ENCODE measurements at places on chromosomes 4 and X.
A peak's percentile ranks its signal among the peaks of the same experiment; 100 is the strongest.

DNA sequence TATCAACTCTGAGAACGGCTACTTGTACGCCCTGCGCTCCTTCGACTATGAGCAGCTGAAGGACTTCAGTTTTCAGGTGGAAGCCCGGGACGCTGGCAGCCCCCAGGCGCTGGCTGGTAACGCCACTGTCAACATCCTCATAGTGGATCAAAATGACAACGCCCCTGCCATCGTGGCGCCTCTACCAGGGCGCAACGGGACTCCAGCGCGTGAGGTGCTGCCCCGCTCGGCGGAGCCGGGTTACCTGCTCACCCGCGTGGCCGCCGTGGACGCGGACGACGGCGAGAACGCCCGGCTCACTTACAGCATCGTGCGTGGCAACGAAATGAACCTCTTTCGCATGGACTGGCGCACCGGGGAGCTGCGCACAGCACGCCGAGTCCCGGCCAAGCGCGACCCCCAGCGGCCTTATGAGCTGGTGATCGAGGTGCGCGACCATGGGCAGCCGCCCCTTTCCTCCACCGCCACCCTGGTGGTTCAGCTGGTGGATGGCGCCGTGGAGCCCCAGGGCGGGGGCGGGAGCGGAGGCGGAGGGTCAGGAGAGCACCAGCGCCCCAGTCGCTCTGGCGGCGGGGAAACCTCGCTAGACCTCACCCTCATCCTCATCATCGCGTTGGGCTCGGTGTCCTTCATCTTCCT is 2.7 kb downstream of the PCDH10 start:
- no peak for DNase-seq

DNA sequence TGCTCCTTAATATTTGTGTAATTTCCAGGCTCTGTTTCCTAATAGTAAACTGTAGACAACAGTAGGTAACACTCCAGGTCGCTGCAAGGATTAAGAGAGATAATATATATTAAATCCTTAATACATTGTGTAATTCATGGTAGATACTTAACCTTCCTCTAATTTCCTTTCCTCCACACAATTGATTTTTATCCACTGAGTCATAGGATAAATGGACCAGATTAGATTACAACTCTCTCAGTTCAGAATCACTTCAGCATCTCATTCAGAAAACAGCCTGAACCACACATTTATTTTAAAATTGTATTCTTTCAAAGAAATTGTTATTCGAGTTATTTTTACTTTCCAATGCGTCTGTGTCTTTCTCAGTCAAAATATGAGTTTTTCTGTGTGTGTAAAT is 17.1 kb downstream of the GK2 start:
- no peak for DNase-seq

- no peak for DNase-seq
Measured at GRCh38 chr4:27716693-27717430, 856.2 kb downstream of the STIM2 start.

GRCh38 chr4:186067757-186068385 is 1.1 kb upstream of the TLR3 start:
- DNase-seq: peak; percentile 24

GRCh38 chr4:177178246-177178645 is 131.4 kb upstream of the NEIL3 start:
- DNase-seq: no peak

DNA sequence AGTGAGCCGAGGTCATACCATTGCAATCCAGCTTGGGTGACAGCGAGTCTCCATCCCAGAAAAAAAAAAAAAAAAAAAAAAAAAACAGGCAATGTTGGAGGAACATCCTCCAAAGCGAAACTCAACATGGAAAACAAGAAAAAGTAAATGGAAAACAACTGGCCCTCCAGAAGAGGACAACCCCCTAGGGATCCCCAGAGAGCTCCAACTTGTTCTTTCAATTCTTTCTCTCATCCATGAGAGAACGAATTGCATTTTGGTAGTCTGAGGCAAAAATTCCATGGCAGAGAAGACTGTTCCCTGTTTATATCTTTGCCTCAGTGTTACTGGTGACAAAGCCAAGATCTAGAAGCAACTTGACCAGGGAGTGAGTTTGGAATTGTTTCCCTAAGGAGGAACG is 49.8 kb downstream of the OPHN1 start:
- DNase-seq: no peak

- DNase-seq: peak; percentile 50
Measured at GRCh38 chrX:152733261-152733975, at the start of the genes CSAG1 and MAGEA12. Gene CSAG1 (minus strand): TSS chrX:152733721. CDS start chrX:152732460, 1,261 bp downstream. Gene MAGEA12 (plus strand): TSS chrX:152733757. CDS start chrX:152736162, 2,405 bp downstream.

DNA sequence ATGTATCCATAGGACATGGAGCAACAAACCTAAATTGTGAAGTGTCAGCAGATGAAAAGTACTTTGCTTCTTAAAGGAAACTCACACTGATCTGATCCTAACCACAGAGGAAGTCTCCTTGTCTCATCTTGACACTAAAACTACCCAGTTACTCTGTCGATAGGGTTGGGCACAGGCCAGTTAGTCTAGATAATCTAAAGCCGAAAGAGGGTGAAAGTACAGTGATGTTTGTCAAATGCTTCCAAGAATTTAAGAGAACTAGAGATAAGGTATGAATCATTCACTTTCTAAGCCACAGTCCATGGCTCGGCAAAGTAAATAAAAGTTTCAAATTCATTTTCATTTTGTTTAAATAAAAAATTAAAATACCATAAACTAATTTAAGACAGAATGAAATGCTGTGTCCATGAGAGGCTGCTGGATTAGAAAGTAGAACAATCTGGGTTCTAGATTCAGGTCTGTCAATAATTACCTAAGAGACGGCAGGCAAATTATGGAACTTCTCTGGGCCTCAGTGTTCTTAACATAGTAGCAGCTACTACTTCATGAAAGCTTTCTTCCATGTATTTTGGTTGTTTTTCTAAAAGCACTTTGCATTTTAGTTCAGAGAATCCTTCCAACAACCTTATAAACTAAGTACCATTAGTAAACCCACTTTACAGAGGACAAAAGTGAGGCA is 176.7 kb downstream of the LDB2 start:
- no peak for DNase-seq

DNA sequence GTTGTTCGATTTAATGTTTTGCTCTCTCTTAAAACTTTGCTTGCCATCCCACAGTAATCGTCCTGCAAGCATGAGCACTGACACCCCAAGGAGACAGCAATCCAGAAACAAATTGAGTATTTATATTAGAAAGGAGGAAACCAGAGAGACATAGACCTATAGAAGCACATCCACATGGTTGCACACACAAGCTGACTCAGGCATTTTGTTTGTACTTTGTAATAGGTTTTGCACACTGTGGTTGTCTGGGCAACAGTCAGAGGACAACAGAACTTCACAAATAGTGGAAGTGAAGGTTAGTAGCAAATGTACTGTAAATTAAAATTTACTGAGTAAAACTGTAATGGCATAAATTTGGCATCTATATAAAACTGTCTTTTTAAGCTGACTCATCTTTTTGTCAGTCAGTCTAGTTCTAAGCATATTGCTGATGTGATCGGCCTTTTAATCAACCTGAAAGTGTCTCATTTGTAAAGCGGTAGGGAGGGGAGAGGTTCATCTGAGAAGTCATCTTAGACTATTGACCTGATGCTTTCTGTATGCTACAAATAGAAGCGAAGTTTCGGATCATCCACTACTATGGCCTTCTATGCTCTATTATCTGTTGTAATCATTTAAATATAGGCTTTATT is 1624.7 kb downstream of the ARAP2 start:
- DNase-seq: no peak

GRCh38 chr4:156800463-156800862 is 171.1 kb downstream of the PDGFC start:
- DNase-seq: no peak

DNA sequence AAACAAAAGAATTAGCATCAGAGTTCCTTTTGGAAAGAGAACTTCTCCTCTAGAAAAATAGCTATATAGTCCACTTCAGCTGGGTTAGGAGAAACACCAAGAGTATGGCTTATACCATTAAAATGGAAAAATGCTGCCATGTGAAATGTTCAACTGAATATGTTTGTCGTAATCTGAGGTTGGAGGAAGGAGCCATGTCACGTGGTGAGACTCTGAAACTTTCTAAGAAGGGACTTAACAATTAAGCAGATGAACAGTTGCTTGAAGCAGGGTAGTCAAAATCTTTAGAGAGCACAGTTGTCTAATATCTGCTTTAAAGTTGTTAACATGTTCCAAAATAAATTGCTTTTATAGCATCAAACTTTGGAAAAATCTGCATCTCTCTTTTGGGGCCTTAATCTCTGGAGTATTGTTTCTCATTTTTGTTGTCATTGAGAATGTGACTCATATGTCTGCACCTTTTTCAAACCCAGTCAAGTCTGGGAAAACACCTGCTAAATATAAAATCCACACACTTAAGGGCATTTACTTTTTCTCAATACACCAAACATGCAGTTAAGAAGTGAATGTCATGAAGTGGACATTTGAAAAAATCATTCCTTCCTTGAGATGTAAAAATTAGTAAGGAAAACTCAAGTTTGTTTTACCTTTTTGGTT is 168.8 kb upstream of the PDE5A start:
- DNase-seq: no peak

- DNase-seq: no peak
Measured at GRCh38 chrX:13733506-13733905, 914 bp downstream of the TRAPPC2 start.

GRCh38 chr4:120761070-120761469 is 161.5 kb downstream of the PRDM5 start:
- DNase-seq: no peak

DNA sequence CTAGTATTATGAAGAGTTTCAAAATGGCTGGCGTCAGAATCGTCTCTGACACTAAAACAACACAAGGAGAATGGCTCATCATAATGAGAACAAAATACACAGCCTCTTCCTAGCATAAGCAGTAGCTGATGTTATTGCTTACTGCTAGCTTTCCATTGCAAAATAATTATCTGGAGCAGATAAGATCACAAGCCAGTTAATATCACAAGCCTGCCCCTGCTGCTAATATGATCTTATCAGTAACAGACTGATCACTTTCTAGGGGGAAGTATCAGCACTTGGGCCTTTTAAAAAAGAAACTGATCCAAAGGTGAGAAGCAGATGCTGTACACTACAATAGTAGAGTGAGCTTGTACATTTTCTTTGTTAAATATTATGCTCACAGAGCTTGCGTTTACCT is 554.8 kb upstream of the PABPC4L start:
- DNase-seq: no peak

Measured in NCI-H187 (cell line).